ENCODE measurements at places on chromosomes 2 and 18.

DNA sequence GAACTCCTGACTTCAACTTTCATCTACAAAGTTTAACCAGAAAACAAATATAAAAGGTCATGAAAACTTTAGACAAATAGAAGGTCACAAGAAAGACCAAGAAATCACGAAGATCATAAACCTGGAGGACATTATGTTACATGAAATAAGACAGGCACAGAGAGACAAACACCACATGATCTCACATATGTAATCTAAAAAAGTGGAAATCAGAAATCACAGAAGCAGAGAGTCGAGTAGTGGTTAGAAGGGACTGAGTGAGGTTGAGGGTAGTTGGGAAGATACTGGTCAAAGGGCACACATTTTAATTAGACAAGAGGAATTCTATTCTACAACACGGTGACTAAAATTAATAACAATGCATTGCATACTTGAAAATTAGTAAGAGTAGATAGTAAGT lies 1.4 kb downstream of the GCFC2 start:
- no peak for DNase-seq

- no peak for DNase-seq
Observed at GRCh38 chr2:111936881-111937280, 38.5 kb downstream of the MERTK start.

DNA sequence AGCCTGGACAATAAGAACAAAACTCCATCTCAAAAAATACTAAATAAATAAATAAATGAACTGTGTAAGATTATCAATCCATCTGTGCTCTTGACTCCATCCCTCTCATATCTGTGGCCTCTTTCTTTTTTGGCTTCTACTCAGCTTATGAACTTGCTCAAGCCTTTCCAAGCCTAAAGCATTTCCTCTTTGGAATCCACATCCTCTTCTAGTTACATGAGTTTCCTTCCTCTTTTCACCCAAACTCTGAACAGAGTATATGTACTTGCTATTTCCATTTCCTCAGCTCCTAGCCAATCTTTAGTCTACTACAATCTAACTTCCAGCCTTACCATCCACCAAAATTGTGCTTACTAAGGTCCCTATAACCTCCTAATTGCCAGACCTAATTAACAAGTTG lies 2.5 kb upstream of the DNAJC10 start:
- DNase-seq: no peak

GRCh38 chr18:48983793-48984437 lies 33.1 kb upstream of the SMAD7 start:
- no peak for DNase-seq

- no peak for DNase-seq
Observed at GRCh38 chr18:74604361-74604760, 6.7 kb downstream of the ZNF407 start.

DNA sequence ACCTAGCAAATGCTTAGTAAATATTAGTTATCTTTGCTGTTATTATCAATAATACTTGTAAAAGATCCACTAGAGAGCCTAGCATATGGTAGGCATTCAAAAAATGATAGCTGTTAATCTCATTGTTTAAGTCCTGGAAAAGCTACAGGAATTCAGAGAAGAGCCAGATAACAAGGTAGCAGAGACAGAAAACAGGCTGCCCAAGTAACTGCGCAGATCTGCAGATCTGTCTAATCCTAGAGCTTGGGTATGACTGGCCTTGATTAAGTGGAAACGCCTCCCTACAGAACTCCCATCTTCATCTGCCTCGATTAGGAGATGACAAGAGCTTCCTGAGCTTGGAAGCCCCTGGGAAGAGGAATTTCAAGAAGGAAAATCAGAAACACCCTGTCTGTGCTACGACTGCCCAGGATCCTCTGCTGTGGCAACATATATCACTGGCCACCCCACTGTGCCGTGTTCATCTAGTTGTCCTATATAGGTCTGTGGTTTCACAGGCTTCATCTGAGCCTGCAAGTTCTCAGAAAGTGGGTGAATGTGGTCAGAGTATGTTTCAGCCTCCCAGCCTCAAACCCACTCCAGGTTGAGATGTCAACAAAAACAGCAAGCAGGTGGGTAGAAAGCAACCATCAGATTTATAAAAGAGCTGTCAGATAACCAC lies 151.5 kb upstream of the PKDCC start:
- DNase-seq: no peak

DNA sequence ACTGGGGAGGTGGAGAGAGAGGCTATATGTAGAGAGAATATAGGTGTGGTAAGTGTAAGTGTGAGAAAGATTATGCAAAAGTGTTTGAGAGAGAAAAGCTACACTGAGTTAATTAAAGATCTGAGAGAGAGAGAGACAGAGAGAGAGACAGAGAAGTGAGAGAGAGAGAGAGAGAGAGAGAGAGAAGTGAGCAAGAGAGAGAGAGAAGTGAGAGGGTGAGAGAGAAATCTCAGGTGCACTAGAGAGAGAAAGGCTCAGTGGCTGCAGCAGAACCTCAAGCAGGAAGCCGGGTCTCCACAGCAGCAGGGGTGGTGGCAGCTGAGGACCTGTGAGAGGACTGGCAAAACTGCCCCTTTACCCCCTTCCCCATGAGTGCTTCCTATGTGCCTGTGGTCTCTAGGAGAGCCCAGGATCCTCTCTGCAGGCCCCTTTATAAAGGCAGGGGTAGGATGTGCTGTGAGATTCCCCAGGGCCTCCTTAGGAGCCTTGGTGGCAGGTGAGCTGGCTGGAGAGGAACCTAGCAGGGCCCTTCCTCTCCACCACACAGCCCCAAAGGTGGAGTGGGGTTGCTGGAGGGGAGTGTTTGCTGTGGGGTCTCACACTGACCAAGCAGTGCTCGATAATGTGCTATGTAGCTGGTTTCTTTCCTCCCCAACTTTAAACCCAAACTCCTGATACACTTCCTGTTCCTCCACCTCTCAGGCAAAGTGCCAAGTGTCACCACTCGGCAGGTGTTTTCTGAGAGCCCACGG lies 52.6 kb downstream of the SLC4A5 start:
- DNase-seq: no peak

- no peak for DNase-seq
Observed at GRCh38 chr2:145792745-145793144, 1272.8 kb upstream of the ZEB2 start.

- no peak for DNase-seq
Observed at GRCh38 chr2:159232456-159233170, 53.9 kb downstream of the WDSUB1 start.

- no peak for DNase-seq
Observed at GRCh38 chr2:121895723-121896571, 140.5 kb downstream of the TSN start.

GRCh38 chr18:28512357-28512756 lies 335.4 kb upstream of the CDH2 start:
- DNase-seq: no peak

- DNase-seq: no peak
Observed at GRCh38 chr2:18820966-18821365, 231.6 kb upstream of the NT5C1B start.

DNA sequence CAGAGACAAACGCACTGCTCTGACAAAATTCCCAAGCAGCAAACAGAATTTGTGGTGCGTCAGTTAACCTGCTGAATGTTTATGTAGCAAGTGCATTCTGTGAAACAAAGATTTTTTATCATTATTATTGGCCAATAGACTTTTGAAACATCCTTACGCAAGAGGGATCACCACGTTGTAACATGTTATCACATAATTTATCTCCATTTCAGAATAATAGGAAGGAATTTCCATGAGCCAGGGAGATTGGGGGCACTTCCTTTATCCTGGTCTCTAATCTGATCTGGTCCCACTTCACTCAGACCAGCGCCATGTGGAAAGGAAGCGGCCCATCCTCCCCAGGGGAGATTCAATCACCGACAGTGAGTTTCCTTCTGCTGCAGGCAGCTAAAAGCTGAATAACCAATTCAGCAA lies 166.1 kb downstream of the PID1 start:
- no peak for DNase-seq

- DNase-seq: no peak
Observed at GRCh38 chr18:66473882-66474281, 130.0 kb downstream of the CDH19 start.

- DNase-seq: no peak
Observed at GRCh38 chr2:11852526-11853196, 106.2 kb downstream of the LPIN1 start.

DNA sequence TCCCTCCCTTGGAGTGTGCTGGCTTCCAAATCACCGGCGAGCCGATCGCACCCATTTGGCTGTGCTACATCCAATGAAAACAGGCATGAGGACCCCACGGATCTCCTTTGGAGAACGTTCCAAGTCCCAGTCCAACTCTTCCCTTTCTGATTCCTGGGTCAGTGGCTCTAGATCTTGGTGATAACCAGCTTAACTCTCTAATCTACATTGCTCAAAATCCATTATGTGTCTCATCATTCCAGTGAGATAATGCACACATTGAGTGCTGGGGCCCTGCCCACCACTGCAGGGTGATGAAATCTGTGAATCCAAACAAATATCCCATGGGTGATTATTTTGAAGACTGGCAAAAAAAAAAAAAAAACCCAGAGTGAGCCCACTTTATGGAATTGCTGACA lies 232.7 kb upstream of the COPS8 start:
- peak; percentile 84 for DNase-seq

GRCh38 chr2:71003966-71004755 lies 9.5 kb upstream of the TEX261 start:
- DNase-seq: peak; percentile 62

GRCh38 chr2:236768393-236769140 lies 198.9 kb downstream of the ACKR3 start:
- DNase-seq: no peak

DNA sequence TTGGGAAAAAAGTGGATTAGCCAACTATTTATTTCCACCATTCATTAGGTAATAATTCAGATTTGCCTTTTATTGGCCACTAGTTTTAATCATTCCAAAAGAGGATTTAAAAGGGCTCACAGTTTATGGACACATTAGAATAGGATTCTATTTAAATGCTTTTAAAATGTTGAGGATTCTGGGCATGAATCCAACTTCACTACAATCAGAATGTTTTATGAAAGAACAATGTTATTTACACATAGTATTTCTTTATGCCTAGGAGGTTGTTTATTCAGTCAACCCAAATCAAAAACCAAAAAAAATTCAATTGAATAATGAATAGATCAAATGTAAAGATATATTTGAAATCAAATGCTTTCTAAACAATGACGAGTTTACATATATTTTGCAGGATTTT lies 232.2 kb downstream of the GULP1 start:
- no peak for DNase-seq

GRCh38 chr2:28164280-28164801 lies 228.3 kb upstream of the FOSL2 start:
- no peak for DNase-seq

DNA sequence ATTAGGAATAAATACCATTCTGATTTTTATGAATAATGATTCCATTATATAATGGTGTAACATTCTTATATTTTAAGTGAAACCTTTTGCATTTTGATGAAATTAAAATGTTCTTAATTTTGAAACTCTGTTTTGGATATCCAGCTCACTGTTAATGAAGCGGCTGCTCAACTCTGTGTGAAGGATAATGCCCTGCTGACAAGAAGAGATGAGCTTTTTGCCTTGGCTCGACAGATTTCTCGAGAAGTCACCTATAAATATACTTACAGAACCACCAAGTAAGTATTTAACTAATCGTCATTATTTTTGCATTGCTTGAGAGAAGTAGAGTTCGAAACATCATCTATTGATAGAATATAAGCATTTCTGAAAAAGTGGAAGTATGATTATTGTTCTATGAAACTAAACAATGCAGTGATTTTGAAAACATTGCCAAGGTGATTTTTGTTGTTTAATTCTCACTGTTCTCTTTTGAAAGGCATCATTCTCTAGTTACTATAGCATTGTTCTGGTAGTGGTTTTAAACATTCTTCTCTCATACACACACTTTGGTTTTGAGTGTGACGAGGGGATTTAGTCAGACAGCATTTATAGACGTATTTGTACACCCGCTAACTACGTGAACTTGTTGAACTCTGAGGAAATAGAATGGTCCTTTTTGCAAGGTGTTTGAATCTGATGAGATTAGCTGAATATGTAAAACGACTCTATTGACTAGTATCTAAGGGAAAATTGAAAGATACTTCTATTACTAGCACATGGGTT lies 21.5 kb downstream of the NAB1 start:
- DNase-seq: no peak

- DNase-seq: no peak
Observed at GRCh38 chr2:207727261-207727660, 15.8 kb downstream of the CCNYL1 start.

DNA sequence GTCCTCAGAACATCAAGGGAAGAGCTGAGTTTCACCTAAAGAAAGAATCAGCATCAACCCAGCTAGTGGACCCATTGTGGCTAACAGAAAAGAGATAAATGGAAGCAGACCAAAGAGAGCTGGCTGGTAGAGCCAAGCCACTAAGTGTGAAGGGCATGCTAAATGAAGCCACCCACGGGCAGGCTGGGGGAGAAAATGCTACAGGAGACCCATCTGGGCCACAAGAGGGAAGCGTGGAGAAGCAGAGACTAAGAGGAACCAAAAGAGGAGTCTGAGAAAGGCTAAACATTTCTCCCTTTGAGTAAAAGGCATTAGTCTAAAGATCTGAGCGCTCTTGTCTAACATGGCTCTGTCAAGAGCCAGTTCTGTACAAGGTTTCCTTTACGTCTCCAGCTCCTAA lies 15.8 kb downstream of the CWC22 start:
- no peak for DNase-seq

- no peak for DNase-seq
Observed at GRCh38 chr18:50590593-50590992, 30.7 kb downstream of the MAPK4 start.

- no peak for DNase-seq
Observed at GRCh38 chr18:11237066-11237465, 87.7 kb upstream of the PIEZO2 start.

DNA sequence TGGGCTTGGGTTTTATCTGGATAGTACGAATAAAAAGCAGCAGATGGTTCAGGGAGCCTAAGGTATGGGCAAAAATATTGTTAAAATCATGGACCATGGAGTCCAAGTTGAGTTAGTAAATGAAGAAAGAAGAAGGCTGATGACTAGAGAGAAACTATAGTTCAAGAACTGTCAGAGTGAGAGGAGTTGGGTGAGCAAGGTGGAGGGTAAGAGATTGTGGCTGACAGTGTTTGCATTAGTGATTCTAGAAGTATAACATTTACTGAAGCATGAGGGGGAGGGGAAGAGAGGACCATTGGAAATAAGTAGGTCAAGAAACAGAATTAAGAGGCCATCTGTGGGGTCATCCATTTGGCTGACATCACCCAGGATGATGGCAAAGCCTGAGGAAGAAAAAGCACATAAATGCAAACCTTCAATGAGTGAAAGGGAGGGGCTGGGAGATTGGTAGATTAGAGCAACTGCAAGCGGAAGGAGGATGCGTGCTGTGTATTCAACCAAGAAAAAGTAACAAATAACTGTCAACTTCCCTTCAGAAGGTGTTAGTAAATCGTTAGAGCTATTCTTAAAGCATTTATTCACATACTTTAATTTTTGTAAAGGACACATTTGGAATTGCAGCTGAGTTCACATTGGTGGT lies 392.8 kb downstream of the TSN start:
- DNase-seq: no peak

DNA sequence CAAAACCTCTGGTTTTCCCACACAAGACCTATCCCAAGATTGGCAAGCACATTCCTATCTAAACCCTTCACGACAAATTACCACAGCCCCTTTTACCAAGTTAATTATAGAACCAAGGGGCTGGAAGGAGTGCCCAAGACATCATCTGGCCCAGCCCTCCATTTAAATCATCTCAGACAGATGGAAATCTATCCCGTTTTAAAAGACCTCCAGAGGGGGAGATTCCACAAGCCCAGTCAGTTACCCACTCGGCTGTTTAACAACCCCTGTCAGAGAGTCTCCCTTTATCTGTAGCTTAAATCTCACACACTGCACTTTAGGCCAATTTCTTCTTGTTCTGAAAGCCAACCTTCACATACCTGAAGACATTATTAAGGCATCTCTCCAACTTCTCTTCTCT lies 179.1 kb upstream of the MEIS1 start:
- no peak for DNase-seq

- no peak for DNase-seq
Observed at GRCh38 chr2:94984964-94985575, 40.4 kb upstream of the MAL start.

Data from mesenteric fat pad (tissue), 1 donor.